ENCODE measurements at places on chromosomes 7 and 10.

GRCh38 chr10:22754296-22754695 is 39.9 kb upstream of the PIP4K2A start:
- DNase-seq = no peak

DNA sequence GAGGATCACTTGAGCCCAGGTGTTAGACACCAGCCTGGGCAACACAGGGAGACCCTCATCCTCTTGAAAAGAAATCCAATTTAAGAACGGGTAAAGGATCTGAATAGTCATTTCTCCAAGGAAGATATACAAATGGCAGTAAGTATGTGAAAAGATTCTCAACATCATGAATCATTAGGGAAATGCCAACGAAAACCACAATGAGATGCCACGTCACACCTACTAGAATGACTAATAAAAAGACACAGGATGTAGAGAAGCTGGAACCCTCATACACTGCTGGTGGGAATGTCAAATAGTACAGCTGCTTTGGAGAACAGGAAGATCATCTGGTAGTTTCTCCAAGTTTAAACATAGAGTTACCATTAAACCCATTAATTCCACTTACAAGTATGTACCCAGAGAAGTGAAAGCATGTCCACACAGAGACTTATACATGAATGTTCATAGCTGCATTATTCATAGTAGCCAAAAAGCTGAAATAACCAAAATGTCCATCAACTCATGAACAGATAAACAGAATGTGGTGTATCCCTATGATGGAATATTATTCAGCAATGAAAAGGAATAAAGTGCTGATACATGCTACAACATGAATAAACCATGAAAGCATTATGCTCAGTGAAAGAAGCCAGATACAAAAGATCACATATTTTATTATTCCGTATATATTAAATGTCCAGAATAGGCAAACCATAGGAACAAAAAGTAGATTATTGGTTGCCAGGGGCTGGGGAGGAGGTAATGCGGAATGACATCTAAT is 13.1 kb upstream of the ZMIZ2 start:
- no peak for DNase-seq

- DNase-seq = no peak
Observed at GRCh38 chr10:70743430-70743788, 41.8 kb downstream of the TBATA start.

GRCh38 chr10:16583382-16583781 is 61.7 kb upstream of the C1QL3 start:
- no peak for DNase-seq

- DNase-seq = no peak
Observed at GRCh38 chr10:85036661-85037060, 708.3 kb downstream of the CCSER2 start.

GRCh38 chr10:119029613-119030420 is at the start of gene NANOS1:
TSS of gene NANOS1 (plus strand) at chr10:119029714. CDS start at chr10:119029802, 88 bp downstream.
- no peak for DNase-seq
